NCI-H1417 treated with DMSO at 0.1 percent for 48 hours (cell line): ENCODE measurements at places on chromosomes 5 and 9.

- no peak for DNase-seq
These were observed 428 bp downstream of the SLCO4C1 start for GRCh38 chr5:102295534-102296177.

- DNase-seq, result no peak
These were observed 163.6 kb upstream of the IRX2 start for GRCh38 chr5:2914981-2915484.

- DNase-seq, result no peak
These were observed 44.7 kb downstream of the CCL28 start for GRCh38 chr5:43367453-43367852.

DNA sequence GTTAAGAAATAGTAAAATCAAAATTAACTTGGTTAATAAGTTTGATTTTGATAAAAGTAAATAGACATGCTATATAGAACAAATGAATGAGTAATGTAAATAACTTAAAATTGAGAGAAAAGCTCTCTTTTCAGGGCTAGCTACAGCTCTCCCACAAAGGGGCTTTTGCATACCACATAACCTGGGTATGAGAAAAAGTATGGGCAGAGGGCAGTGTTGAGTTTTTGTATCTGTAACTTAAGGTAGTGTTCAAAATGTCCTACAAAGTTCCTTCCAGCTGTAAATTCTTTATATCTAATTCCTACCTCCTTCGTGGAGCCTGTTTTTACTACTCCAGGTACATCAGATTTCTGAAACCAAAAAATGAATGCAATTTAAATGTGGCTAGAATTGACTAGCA, 18.9 kb upstream of the TTC33 start:
- no peak for DNase-seq

- DNase-seq, result no peak
These were observed 205.6 kb downstream of the TUSC1 start for GRCh38 chr9:25472681-25473080.

DNA sequence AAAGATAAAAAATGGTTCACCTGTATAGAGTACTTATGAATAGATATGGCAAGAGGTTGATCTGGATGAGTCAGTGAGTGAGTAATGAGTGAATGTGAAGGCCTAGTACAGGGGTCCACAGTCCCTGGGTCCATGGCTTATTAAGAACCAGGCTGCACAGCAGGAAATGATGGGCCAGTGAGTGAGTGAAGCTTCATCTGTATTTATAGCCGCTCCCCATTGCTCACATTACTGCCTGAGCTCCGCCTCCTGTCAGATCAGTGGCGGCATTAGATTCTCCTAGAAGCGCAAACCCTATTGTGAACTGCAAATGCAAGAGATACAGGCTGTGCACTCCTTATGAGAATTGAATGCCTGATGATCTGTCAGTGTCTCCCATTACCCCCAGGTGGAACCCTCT, 307.7 kb upstream of the ZNF608 start:
- DNase-seq, result no peak

- no peak for DNase-seq
These were observed 297.5 kb upstream of the COX7C start for GRCh38 chr5:86320266-86320665.

DNA sequence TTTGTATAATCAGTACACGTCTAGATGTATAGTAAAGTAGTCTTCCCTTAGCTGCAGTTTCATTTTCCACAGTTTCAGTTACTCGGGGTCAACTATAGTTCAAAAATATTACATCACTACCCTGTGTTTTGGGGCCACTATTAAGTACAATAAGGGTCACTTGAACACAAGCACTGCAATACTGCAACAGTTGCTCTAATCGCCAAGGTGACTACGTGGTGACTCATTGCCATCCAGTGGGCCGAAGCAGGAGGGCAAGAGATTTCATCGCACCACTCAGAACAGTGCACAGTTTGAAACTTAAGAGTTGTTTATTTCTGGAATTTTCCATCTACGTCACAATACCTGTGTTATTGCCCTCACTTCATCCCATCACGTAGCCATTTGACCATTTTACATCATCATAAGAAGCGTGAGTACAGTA, at the start of gene ARL14EPL:
Gene ARL14EPL (plus strand): TSS at position 379 of the 424 bp plus-strand sequence. CDS start 18,994 bp downstream, outside the sequence.
- no peak for DNase-seq

DNA sequence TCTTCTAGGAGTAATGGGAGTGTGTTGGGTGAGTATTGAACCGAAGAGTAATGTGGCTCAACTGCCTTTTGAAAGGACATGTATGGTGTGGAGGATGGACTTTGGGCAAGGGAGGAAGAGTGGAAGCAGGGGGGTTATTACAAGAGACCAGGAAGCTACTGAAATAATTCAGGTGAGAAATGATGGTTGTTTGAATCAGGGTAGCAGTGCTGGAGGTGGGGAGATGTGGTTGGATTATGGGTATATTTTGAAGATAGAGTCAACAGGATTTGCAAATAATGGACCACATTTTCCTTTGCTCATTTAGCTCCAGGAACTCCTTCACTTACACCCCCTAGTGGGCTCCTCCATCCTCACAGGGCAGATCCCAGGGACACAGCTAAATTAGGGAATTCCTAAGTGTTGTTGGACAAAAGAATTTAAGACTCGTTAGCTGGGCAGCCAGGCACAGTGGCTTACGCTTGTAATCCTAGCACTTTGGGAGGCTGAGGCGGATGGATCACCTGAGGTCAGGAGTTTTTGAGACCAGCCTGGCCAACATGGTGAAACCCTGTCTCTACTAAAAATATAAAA, 1.2 kb upstream of the SLC4A9 start:
- DNase-seq, result no peak

DNA sequence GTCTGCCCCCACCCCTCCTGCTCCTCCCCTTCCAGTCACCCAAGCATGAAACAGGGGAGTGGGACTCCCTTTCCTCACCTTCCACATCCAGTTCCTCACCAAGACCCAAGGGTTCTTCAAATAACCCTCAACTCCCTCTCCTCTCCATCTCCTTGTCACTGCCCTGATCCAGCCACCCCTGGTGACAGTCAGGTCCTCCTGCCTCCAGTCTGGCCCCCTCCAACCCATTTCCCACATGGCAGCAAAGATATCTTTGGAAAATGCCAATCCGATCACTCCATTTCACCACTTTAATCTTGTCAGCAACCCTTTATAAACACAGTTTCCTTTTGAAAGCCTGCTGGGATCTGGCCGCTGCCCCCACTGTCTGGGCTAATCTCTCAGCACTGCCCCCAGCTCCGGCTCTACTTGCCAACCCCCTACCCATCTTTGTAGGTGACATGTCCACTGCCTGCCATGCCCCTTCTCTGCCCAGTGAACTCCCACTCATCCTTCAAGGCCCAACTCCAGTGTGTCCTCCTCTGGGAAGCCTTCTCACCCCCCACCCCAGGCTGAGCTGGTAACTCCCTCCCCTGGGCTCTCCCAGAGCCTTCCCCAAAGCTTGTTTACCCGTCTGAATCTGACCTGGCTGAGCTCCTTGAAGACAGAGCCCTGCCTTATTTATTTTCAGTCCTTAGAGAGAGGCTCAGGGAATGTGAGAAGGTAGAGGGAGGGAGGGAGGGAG, 781 bp upstream of the MYOZ3 start:
- DNase-seq, result no peak
